ENCODE measurements at places on chromosomes 12 and 14.
A peak's percentile ranks its signal among the peaks of the same experiment; 100 is the strongest.

- DNase-seq = no peak
These were observed 163.7 kb upstream of the FLRT2 start for GRCh38 chr14:85366226-85366625.

DNA sequence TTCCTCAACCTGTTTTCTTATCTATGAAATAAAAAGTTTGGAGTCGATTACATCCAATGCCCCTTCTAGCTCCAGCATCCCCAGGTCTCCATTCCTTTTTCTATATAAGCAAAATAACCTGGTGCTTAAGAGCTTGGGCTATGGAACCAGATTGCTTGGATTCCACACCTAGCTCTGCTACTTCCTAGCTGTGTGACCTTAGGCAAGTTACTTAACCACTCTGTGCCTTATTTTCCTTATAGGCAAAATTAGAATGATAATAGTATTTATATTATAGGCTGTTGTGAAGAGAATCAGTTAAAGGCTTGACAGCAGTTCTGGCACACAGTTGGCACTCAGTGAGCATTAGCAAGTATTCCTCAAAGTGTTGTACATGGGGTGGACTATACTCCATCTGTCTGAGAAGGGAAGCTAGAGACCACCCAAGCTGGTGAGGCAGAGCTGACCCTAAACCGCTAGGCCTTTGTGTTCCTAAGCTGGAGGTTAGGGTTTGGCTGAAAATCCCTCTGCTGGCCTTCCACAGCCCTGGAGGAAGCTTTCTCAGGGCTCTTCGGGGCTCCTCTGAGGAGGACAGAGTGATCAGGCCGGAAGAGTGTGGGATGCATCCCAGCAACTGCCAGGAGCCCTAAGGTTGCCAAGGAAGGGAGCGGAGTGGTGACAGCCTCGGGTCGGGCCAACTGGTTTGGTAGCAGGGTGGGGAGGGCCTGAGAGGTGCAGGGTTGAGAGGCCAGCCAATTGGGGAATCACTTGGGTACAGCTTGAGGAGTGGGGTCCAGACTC is 6.0 kb upstream of the KRT4 start:
- DNase-seq = no peak

DNA sequence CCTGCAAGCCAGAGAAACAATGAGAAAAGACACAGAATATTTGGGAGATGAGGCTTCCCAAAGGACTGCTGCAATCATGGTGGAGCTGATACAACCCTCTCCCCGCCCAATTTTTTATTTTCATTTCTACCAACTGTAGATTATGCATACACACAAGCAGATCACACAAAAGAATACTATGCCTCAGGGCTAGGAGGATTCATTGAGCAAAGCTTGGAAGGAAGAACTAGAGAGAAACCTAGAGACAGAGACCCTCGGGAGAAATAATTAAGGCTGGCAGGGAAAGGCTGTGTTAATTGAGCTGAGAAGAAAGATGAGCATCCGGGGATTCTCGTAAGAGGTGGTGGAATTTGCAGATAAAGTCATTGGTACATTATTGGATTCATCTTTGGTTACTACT is 9.9 kb upstream of the WNT5B start:
- no peak for DNase-seq

- DNase-seq = no peak
These were observed 62.1 kb downstream of the ACACB start for GRCh38 chr12:109178532-109178931.

DNA sequence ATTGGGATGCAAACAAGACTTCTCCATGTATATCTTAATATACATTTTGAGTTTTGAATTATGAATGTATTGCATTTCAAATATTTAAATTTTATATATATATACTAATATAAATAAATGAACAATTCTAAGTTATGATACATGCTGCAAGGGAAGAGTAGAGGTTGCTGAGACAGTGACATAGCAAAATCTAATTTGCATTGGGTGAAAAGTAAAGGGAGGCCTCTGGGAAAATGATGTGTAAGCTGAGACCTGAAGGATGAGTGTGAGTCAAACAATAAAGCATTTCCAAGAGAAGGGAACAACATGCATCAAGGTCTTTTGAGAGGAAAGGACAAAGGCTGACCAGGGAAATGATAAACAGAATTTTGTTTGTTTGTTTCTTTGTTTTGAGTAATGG is 62.9 kb upstream of the PTPRQ start:
- no peak for DNase-seq

GRCh38 chr12:110937104-110937641 is 16.8 kb upstream of the MYL2 start:
- no peak for DNase-seq

DNA sequence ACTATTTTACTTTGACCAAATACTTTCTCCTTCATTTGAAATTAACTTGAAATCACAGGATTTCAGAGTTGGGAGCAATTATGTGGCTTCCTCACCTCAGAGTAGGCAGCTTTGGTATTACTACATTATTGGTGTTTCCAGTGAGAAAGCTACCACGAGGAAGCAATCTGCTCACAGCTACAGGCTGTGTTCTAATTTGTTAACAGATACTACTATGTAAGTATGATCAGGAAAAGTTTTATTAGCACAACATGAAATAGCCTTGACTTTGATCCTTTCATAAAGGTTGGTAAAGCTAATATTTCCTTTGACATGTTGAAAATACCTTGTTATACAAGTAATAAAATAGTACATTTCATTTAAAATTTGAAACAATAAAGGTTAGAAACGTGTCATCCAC is 30.6 kb downstream of the TAOK3 start:
- DNase-seq = no peak

DNA sequence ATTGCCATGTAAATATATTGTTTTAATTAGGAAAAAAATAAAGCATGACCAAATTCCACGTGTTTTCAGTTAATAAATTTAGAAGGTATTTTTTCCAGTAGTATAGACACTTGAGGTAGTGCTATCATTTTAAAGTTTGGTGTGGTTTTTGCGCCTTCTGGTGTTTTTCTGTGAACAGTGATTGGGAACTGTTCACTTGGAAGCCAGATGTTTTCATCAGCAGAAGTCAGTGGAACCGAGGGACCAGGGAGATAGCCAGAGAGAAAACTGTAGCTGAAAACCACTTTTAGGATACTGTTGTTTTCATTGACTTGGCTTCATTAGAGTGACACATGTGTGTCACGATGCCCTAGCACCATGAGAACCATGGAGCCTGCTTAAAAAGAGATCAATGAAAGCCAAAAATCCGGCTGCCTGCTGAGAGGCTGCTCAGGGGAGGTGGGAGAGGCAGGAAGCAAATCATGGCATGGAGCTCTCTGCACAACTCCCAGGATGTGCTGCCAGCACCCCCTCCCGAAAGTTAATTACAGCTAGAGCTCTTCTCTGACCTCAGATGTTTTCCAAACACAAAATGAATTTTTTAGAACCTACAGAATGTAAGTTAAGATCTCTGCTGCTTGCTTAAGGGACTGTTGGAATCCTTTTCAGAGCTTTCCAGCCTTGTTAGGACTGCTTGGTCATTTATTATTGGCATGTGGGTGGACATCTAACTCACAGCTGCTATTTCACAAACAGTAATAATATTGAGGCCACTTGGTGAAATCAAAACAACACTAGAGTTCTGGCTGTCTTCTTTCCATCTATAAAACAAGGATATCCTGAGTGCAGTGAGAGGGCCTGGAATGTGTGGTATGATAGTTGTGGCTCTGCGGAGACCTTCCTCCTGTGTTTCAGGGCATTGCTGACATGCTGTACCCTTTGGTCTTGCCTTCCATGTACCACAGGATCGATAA is 192.3 kb downstream of the ANO4 start:
- peak; percentile 14 for DNase-seq

DNA sequence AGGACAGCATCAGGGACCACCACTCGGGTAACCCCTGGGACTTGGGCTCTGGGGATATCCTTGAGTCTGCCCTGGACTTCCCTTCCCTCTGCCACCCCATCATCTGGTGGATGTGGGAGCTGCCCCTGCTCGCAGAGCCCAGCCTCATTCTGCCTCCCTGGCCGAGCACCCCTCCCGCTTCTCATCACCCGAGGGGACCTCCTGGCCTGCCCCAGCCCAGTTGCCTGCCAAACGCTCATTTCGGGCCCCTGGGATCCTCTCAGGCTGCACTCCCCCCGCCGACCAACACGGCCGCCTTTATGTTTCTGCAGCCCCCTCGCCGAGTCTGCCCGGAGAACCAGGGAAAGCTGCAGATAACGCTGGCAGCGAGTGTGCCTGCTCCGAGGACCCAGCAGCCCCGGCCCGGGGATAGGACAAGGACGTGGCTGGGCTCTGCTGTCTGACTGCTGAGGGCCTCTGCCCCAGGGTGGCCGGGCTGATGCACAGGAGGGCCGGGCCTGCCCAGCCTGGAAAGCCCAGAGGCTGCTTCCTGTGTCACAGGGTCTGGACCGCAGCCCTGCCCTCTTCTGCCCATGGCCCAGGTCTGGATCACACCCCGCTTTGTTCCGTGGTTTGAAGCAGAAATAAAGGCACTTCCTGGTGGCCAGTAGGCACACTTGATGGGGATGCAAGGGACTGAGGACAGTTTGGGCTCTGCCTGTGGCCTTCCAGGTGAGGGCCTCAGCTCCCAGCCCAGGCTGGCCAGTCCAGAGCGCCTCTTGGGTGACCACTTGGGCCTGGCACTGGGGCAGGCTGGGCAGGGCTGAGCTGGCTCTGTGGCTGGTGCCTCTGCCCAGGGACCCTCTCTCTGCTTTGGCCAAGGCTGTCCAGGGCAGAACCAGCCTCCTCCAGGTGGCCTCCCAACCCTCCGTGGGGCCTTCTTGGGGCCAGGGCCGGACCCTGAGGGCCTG is 4.9 kb upstream of the EXOC3L4 start:
- no peak for DNase-seq

- DNase-seq = peak; percentile 81
These were observed 14.8 kb upstream of the CALM1 start for GRCh38 chr14:90381999-90382451.

DNA sequence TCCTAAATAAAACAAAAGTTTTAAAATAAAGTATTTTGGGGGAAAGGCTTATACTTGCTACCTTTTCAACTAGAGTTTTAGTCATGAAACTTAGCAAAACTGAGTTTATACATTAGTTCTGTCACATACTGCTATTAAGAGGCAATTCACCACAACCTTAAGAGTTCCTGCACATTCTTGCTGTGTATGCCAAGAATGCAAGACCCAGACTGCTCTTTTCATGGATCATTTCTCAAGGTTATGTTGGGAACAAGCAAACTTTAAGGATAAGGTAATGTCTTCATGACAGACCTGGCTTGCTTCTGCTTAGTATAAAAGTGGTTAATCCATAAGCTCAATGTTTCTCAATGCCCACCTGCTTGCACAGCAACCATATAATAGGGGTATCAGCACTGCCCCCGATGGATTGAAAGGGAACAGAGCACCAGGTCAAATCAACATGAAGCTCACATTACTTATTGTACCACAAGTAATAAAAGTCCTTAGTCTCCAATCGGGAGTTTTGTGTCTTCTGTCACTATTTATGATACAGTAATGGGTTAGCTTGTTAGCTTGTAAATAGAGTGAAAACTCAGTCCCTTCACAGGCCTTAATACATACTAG is 67.6 kb downstream of the KIF21A start:
- DNase-seq = no peak

GRCh38 chr12:109329686-109330085 is 18.0 kb upstream of the MYO1H start:
- no peak for DNase-seq

DNA sequence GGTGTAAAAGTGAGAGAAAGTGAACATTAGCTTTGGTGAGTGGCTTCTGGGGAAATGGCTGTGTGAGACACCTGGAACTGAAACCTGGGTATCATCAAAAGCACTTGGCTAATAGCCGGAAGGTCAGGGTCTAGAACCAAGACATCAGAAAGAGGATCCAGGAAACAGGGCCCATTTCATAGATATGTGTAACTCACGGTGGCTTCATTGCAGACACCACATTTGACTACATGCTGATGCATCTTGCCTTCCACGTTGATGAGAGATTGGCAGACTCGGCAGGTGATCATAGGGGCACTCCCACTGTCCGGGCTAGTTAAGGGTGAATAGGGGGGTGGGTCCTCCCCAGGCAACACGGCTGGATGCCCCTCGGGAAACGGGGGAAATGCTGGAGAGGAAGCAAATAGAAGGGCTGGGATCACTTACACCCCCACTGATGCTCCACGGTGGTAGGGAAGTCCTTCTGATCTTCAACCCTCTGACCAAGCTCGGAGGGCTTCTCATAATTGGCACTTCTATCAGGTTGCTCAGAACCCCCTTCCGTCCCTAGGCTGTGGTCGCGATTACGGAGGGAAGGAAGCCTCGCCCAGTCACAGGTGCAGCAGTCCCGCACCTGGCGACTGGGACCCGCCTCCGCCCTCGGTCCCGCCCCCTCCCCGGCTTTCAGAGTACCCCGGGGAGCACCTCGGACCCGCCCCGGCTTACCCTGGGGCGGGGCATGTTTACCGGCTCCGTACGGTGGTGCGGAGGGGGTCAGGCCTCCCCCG is 593 bp downstream of the PIP4P1 start:
- peak; percentile 61 for DNase-seq

- DNase-seq = no peak
These were observed 342.0 kb downstream of the NPAS3 start for GRCh38 chr14:33280646-33281045.

DNA sequence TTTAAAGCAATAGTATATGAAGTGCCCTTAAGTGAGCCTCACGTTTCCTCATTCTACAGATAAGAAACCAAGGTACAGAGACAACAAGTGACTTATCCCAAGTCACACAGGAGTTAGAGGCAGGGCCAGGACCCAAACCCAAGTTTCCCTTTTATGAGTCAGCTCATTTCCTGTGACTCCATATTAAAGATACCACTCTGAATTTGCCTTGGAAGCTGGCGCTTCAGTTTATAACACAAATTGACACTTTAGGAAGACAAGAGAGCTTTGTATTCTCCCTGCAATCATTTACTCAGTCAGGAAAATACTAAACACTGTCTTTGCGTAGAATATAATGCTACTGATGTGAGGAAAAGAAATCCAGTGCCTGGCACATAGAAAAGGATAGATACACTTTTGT is 43.2 kb downstream of the MYBPC1 start:
- no peak for DNase-seq

GRCh38 chr12:108685469-108686260 is 45.7 kb downstream of the CORO1C start:
- no peak for DNase-seq

DNA sequence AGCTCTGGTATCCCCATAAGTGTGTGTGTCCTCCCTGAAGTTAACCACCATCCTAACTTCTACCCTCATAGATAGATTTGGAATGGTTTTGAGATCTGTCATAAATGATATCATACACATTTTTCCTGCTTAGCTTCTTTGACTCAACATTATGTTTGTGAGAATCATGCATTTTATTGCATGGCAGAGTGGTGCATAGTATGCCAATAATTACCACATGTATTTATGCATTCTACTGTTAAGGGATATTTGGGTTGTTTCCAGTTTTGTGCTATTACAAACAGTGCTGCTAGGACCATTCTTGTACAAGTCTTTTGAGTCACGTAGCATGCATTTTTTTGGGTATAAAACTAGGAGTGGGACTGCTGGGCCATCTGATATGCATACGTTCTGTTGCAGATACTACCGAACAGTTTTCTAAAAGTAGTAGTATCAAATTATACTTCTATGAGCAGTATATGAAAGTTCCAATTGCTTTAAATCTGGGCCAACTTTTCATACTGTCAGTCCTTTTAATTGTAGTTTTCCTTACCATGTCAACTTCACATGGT is 13.4 kb downstream of the GRIP1 start:
- DNase-seq = no peak

- DNase-seq = no peak
These were observed 659 bp downstream of the TRAFD1 start for GRCh38 chr12:112126000-112126438.
